Naive thymus-derived CD4-positive, alpha-beta T cell (primary cell): ENCODE measurements at places on chromosomes 5 and 9.

GRCh38 chr5:62143268-62144229 lies 162.5 kb upstream of the KIF2A start:
- DNase-seq = no peak

- DNase-seq = no peak
Observed at GRCh38 chr9:95725045-95725444, 150.4 kb upstream of the ERCC6L2 start.

GRCh38 chr5:93621327-93621798 lies 38.3 kb downstream of the NR2F1 start:
- no peak for DNase-seq

GRCh38 chr5:56172241-56172640 lies 60.9 kb downstream of the ANKRD55 start:
- DNase-seq = no peak

DNA sequence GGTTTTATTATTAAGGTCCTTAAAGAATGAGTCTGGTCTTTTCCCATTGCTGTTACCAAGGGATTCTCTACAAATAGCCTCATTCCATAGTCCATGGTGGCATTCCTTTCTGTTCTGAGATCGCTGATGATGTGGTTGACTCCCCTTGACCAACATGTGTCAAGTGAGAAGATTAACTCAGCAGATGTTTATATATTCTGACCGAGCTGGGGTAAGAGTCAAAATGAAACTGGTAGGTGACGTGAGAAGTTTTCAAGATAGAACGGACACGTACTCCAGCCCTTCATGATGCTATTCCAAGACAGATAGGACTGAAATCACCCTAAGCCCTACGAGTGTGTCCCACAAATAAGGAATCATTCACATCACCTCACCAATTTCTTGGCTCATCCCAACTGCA lies 155.5 kb upstream of the WWC1 start:
- no peak for DNase-seq
